Fibroblast of gingiva (primary cell): ENCODE measurements at places on chromosomes 16 and 17.

DNA sequence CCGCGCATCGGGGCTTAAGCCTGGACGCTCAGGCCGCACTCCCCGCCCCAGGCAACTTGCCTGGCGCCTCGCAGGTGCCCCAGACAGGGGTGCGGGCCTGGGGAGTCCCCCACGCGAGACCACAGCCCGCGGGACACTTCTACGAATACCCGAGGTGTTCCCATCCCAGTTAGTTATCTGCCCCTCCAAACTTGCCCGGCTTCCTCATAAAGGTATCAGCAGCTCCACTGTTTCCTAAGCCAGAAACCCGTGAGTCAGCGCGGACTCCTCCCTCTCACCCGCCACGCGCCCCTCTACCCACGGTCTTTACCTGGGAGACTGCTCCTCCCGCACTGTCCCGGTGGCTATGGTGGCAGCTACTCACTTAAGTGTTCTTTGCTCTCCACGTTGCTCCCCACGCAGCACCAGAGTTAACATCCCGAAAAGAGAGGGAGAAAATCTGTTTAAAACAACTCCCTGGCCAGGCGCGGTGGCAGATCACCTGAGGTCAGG, 1.0 kb upstream of the CREBBP start:
- DNase-seq = no peak

DNA sequence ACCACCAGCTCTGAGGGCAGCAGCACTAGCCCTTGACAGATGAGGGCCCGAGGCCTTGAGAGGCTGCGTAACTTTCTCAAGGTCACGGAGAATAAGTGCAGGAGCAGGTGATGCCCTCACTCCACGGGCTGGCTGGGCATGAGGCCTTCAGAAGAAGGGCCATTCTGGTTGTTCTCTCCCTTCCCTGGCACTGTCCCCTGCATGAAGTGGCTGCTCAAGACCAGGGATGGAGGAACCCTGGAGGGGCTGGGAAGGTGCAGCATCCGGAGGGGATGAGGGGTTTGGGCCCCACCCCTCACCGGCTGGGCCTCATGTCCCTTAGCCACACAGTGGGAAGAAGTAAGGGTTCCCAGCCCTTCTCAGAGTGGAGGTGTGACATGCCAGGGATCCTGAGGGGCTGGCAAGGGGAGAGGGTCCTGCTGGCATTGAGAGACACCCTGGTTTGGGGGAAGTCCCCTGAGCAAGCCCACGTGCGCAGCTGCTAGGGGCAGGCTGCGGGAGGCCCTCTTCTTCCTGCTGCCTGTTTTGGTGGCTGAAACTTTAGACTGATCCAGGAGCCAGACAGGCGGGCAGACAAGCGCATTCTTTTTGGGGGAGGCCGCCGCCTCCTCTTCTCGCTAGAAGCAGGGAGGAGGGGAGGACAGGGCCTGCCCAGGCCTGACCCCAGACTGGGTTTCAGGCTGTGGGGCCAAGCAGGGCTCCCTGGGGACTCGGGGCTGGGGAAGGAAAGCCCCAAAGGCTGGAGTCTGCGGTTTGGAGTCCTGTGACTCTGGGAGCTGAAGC, 74.0 kb downstream of the N4BP1 start:
- peak; percentile 95 for DNase-seq

DNA sequence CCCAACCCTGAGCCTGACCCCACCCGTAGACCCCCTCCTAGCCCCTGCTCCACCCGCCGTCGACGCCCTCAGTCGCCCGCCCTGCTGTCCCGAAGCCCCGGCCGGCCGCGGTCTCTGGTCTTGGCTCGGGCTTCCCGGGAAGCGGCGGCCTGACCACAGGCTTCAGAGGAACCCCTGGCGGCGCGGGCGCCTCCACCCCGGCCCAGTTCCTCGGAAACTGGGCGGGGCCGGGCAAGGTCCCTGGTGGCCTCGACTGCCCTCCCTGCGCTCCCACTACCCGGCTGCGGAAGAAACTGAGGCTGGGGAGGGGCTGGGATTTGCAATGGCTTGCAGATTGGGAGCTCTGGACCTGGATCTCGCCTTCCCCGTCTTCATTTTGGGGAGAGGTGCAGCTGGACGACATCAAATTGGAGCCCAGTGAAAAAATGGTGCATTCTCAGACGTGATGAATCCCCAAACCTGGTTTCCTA, 692 bp upstream of the SOCS1 start:
- peak; percentile 52 for DNase-seq

- no peak for DNase-seq
Measured at GRCh38 chr17:8577868-8578267, 52.7 kb downstream of the MYH10 start.
